Stimulated activated CD4-positive, alpha-beta T cell treated with anti-CD3 and anti-CD28 coated beads, Interleukin-4, amount 100 ng/mL, for 24 hours (primary cell): ENCODE measurements at places on chromosomes 6 and 20.

- DNase-seq = no peak
These were observed 92.9 kb downstream of the SAMD3 start for GRCh38 chr6:130129762-130130246.

DNA sequence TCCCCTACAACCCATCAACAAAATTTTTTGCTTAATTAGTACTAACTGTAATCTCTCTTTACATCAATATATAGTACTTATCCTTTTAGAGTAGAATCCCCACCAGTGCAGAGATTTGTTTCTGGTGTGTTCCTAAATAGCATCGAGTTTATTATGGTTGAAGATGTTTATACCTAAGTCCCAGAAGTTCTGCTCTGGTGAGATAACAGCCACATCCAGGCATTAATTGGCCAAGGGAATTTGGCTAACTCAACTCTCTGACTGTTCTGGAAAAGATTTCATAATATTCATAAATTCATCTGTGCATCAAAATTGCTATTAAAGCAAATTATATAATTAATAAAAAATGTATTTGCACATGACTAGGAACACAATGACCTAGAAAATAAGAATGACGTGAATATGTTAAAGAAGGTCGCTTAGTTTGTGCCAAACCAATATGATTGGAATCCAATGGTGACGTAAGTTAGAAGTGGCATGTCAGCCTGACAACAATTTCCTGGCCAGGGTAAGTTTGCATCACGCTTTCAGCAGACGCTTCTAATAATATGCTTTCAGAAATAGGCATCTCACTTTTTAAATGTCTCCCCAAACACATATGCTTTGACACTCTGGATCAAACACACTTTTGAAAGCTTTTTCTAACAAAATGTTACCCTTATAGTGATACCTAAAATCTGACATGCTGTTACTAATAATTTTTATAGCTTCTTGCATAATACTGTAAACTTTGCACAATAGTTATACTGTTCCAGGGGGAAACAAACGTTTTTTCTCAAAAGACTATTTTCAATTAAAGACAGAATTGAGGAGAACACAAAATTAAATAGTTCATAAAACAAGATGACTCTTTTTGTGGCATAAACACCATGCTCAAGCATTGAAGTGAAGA is 236.7 kb downstream of the TENT5A start:
- no peak for DNase-seq

DNA sequence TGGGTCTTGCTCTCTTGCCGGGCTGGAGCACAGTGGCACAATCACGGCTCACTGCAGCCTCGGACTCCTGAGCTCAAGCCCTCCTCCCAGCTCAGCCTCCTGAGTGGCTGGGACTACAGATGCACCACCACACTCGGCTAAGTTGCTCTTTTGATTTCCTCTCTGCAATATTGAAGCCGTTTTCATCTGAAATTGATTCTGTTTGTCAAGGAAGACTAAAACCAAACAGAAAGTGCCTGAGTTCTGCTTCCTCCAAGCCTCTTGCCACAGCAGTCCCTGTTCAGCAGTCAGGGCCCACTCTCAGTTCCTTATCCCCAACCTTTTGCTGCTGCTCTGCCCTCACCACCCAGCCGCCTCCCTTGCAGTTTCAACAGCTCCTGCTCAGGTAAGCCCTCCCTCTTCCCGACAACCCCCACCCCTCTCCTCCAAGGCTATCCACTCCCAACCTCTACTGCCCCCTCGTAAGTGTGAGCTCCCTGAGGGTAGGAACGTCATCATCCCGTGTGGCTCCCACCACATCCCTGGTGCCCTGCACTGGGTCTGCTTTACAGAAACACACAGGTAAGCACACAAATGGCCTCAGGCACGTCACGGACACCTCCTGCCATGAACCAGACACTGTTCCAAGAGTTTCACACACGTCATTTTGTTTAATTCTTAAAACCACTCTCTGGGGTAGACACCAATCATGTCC is 70.7 kb upstream of the TAB2 start:
- no peak for DNase-seq

- DNase-seq = no peak
These were observed 78.4 kb downstream of the RNASET2 start for GRCh38 chr6:166877906-166878305.

DNA sequence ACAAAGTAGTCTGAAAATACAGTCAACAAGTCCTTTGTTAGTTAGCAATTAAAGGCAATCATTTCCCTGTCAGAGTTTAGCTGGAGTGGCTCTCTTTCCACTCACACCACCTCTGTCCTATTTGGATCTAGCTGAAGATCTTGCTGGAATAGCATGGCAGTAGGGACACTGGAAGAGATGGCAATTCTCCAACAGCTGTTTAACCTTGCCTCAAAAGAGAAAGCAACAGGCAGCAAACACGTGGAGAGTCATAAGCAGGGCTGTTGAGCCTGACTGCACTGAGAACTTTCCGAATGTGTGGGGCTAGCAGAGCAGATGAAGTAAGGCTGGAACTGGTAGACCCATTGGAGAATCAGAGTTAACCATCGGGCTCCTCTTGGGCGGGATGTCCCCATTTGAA is 38.0 kb upstream of the PRSS35 start:
- DNase-seq = no peak

DNA sequence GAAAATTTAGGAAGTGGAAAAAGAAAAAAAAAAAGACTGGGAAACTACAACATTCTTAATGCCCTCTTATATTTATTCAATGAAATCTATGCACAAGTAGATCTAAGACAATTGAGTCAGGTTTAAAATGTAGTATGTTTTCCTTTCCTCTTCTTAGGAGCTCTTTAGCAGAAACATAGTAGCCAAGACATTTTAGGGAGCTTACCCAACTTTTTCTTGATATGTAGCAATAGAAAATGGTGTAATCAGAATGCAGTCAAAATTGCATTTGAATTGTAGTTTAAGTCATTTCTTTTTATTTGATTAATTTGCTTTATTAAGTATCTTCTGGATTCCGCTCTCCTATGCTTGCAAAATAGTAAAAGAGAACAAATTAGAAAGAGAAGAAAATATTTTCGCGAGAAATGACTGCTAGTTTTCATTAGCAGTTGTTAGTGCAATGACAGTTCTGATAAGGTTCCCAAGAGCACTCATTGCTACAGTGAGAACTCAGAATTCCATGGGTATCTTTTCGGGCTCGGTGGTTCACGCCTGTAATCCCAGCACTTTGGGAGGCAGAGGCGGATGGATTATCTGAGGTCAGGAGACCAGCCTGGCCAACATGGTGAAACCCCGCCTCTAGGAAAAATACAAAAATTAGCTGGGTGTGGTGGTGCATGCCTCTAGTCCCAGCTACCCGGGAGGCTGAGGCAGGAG is 52.2 kb downstream of the JARID2 start:
- DNase-seq = no peak

- DNase-seq = no peak
These were observed 71.5 kb upstream of the ATXN1 start for GRCh38 chr6:16832721-16833120.

DNA sequence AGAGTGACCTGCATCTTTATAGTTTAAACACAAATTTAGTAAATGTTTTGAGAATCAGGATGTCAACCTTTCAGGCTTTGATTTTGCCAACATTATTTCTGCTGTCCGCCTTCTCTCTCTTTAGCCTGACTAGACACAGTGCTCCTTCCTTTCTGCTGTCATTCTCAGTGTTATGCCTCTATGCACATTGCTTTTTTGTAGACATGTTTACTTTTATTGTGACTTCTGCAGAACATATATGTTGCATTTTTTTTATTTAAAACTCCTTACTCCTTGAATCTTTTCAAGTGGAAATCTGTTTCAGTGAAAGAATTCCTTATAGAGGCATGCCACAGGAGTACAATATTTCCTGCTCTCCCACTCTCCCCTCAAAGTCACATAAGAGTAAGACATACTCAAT is 64.2 kb downstream of the LAMA4 start:
- DNase-seq = no peak

GRCh38 chr6:74768120-74768519 is 437.7 kb downstream of the COL12A1 start:
- no peak for DNase-seq

- DNase-seq = no peak
These were observed 2.5 kb downstream of the PMEPA1 start for GRCh38 chr20:57707320-57707719.

- no peak for DNase-seq
These were observed 43.0 kb downstream of the F13A1 start for GRCh38 chr6:6277413-6277812.

GRCh38 chr6:30570740-30571074 is 535 bp upstream of the ABCF1 start:
- DNase-seq = no peak

- DNase-seq = no peak
These were observed 736.6 kb downstream of the DHX35 start for GRCh38 chr20:39698752-39699151.

DNA sequence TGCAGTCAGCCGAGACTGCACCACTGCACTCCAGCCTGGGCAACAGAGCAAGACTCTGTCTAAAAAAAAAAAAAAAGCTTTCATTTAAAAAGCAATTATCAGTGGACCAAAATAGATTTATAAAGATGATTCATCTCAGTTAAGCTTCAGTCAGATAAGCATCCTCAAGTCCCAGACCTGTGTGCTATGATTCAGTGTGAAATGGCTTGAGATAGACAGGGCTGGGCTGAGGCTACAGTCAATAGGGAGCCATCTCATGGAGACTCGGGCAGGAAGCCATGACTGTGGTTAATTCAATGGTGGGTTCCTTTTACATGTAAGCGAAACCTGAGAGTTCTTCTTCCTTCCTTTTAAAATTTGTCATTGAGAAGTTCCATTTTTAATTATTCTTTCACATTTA is 276.0 kb downstream of the TFAP2A start:
- DNase-seq = no peak

DNA sequence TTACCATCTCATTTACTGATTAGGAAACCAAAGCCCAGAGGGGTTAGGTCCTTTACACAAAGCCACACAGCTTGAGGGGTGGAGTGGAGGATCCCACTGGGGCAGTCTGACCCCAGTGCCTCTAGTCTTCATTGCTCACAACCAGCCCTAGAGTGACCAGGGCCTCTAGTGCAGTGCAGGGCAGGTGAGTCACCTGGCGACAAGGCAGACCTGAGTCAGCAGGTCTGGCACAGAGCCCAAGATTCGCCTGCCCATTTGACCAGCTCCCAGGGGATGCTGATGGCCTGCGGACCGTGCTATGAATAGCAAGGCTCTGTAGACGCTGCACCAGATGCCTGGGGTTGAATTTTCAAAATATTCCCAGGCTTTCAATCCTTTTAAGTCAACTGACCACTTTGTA is 29.9 kb downstream of the CDH26 start:
- DNase-seq = no peak

DNA sequence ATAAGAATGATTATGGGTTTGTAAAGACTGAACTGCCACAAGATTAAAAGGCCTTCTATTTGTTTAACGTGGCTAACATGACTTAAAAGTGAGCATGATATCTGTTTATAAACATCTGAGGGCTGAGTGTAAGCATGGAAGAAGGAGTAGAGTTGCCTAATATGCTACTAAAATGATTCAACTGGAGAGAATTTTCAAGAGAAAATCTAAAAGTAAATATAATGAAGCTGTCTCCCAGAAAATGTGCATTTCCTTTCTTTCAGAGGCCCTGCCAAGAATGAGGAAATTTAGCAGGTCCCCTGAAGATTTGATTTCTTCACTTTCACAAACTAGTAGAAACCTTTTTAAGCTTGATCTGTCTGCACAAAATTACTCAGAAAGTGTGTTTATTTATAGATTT is 4.2 kb upstream of the EYA4 start:
- DNase-seq = no peak

DNA sequence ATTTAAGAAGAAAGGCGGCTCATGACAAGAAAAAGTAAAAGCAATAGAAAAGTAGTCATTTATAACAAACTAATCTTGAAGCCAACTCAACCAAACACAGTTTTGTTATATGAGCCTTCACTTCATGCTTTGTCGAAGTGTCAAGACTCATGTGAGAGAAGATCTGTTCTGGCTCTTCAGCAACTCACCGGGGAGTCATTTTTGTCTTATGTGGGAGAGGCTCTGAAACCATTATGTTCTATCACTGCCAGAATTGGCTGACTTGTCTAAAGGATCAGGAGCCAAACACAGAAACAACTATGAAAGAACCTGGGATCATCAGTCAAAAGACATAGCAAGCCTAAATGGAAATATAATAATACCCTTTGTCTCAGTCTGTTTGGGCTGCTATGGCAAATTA is 105.2 kb downstream of the CDK19 start:
- DNase-seq = no peak

- DNase-seq = no peak
These were observed 242.8 kb upstream of the TCF21 start for GRCh38 chr6:133645966-133646740.

DNA sequence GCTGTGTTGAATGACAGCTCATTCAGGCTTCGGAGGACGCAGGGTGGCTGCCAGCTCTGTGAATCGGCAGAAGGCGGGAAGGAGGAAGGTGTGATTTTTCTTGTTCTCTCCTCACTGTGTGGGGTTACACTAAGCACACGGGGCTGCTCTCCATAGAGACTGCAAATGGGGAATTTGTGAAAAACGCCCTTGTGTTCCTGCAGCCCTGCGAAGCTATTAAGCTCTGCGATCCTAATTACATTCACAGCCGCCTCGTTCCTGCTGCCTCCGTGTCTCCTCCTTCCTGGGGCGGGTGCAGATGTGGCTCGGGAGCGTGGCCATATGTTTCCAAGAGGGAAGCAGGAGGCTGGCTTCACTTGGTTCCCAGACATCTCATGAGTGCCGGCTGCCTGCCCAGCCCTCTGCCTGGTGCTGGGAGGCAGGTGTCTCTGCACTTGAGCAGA is 124.0 kb downstream of the TOX2 start:
- DNase-seq = no peak

DNA sequence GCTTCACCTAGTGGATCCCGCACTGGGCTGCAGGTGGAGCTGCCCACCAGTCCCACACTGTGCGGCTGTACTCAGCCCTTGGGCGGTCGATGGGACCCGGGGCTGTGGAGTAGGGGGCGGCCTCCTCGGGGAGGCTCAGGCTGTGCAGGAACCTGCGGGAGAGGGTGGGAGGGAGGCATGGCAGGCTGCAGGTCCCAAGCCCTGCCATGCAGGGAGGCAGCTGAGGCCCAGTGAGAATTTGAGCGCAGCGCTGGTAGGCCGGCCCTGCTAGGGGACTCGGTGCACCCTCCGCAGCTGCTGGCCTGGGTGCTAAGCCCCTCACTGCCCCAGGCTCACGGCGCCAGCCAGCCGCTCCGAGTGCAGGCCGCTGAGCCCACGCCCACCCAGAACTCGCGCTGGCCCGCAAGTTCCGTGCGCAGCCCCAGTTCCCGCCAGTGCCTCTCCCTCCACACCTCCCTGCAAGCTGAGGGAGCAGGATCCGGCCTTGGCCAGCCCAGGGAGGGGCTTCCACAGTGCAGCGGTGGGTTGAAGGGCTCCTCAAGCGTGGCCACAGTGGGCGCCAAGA is 1407.6 kb downstream of the EPHA7 start:
- DNase-seq = no peak

- no peak for DNase-seq
These were observed 330.5 kb downstream of the THBS2 start for GRCh38 chr6:168923171-168923570.
